Activated CD4-positive, alpha-beta T cell treated with anti-CD3 and anti-CD28 coated beads, Interleukin-2, amount 50 U/mL, for 1 hour (primary cell): ENCODE measurements at places on chromosomes 3 and 15.
A peak's percentile ranks its signal among the peaks of the same experiment; 100 is the strongest.

- no peak for DNase-seq
These were observed 185.9 kb downstream of the SUCLG2 start for GRCh38 chr3:67468511-67468910.

GRCh38 chr3:64104691-64105111, 81.4 kb upstream of the PSMD6 start:
- no peak for DNase-seq

DNA sequence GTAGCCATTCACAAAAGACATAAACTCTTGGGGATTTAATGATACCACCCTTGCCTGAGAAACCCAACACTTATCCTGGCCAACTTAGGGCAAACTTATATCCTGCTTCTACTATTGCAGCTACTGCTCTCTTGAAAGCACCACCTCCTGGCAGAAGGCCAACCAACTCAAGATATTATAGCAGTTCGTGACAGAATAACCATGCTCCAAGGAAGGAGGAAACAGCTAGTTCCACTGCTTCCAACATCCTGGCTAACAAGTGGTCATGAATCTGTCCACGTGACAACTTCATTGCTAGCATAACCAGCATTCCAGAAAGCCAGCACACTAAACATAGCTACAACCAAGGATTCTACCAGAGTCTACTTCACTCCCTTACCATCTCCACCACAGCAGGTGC, 1037.5 kb downstream of the TBL1XR1 start:
- DNase-seq, result no peak

- DNase-seq, result no peak
These were observed 2.9 kb upstream of the NIT2 start for GRCh38 chr3:100331660-100332059.

DNA sequence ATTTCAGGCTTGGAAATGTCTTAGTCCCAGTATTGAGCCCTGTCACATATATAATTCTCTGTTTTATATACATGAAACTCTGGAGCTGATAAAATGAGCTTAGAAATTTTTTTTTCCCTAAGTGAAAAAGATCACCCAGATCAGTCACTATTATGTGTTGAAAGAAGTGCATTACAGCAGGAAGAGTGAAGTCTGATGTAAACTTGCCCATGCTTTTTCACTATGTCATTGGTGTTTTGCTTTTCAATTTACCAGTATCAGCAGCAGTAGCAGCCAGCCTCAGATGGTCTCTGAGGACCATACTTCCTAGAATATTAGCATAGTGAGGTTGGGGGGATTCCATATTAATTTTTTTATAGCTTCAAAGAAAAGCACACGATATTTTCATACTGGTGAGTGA, 255.6 kb upstream of the KCNH8 start:
- DNase-seq, result no peak

DNA sequence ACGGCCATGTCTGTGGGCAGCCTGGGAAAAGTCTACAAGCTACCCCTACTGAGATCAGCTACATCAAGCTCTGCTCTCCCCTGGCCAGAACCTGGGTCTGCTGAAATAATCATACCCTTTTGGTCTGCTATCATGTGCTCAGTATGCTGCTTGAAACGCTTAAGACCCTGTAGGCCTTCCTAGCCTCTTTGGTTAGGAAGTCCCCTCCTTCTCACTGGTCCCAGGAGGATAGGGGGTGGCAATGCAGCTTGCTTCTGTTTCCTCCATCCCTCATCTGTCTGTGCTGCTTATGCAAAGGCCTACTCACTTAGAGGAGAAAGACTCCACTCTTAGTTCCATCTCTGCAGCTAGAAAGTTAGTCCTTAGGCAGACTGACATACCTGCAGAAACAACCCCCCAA, 118.2 kb upstream of the RASGRP1 start:
- DNase-seq, result no peak

DNA sequence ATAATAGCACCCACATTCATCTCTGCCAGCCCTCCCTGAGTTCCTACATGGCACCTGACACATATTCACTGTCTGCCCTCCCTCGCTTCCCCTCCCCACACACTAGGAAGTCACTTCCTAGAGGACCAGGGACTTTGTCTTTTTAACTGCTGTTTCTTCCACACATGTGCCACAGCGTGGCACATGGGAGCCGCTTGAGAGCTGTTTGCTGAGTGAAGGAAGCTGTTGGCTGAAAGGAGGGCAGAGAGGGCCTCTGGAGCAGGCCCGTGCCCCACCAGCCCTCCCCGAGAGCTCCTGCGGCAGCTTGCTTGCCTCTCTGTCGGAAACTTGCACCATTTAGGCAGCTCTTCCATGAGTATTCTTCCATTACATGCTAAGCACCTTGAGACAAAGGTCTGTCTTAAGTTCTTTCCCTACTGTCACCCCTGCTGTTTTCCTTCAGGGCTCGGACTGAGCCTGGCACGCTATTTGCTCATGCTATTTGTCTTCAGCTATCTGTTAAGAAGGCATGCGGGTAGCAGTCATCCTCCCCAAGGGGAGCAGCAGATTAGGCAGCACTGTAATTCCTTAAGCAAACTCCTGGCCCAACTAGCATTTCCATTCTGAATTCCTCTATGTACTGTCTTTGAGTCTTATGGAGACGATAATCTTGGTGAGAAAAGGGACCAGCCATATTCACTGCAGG, 72.2 kb downstream of the CACNA1D start:
- DNase-seq, result no peak

- no peak for DNase-seq
These were observed 76.4 kb downstream of the USF3 start for GRCh38 chr3:113620091-113620490.

DNA sequence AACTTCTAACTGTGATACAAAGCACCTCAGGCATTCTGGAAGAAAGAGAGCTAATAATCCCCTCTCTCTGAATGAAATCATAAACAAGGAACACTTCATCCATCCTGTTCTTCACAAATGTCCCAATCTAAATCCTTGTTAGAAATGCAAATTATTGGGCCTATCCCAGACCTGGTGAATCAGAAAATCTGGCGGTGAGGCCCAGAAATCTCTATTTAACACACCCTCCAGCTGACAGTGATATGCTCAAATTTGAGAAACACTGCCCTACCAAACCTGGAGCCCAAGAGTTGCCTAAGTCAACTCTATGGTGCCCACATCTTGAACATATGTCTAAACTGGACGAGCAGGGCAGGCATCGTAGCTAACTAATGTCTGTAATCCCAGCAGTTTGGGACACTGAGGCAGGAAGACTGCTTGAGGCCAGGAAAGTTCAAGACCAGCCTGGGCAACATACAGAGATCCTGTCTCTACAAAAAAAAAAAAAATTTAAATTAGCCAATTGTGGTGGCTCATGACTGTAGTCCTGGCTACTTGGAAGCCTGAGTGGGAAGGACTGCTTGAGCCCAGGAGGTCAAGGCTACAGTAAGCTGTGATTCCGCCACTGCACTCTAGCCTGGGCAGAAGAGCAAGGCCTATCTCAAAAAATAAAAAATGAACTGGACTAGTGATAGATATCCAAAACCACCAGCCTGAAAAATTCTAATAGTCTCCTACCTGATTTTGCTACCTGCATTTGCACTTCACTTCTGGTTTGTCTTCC, 23.1 kb downstream of the SCAP start:
- DNase-seq, result no peak

DNA sequence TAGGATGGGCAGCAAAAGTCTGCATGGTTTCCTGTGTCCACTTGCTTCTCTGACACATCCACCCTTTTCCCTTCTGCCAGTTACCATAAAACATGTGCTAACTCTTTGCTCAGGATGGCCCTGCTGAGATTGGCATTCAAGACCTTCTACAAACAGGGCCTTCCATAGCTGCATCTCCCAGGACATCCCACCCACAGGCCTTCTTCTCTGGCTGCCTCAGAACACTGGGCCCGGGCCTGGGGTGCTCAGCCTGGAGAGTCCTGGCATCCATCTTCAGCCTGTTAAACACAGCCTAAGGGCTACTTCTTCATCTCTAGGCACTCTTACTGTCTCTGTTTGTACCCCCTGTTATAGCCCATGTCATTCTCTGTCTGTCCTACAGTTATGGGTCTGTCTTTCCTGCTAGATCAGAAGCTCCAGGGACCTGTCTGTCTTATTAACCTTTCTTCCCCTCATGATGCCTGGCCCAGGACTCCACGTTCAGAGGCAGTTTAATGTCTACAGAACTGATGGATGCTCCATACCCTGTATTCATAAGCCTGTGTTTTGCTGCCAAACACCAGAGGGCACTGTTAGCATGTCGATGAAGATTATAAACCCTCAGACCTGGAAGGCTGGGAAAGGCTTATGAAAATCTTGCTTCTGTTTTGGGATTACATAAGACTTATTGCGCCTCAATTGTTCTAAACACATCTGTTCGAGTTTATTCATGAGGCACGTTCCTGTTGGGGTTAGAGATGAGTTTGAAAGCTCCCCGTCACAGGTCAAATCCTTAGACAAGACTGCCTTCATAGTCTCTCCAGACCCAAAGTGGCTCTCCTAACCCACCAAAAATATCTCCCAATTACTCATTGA, 16.5 kb downstream of the SEMA3G start:
- DNase-seq, result peak; percentile 24

GRCh38 chr15:49902685-49903501, 216.1 kb downstream of the ATP8B4 start:
- no peak for DNase-seq

DNA sequence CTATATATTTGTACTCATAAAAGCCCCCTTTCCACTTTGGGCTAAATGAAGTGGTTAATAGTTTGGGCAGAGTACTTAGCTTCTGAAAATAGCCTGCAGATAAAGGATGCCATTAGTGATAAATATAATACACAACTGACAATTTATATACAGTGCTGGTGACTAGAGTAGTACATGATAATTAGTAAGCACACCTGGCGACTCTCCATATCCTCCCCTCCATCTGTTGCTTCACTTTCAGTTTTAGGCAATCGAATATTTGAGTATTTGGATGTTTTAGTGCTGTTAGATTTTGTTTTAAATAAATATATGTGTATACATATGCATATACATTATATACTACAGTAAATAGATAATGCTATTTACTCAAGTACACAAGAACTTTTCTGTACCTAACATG, 35.9 kb upstream of the CHMP2B start:
- DNase-seq, result no peak

GRCh38 chr15:90666135-90666909, 50.8 kb upstream of the BLM start:
- DNase-seq, result no peak
